ENCODE measurements at places on chromosomes 1 and 21. TPM values are rescaled to one million over a fixed set of nuclear protein-coding genes. Genes with fewer than 3 reads are reported as not detected.

- DNase-seq = peak; percentile 74
Observed at GRCh38 chr1:202107321-202107761, 15.4 kb upstream of the GPR37L1 start.

DNA sequence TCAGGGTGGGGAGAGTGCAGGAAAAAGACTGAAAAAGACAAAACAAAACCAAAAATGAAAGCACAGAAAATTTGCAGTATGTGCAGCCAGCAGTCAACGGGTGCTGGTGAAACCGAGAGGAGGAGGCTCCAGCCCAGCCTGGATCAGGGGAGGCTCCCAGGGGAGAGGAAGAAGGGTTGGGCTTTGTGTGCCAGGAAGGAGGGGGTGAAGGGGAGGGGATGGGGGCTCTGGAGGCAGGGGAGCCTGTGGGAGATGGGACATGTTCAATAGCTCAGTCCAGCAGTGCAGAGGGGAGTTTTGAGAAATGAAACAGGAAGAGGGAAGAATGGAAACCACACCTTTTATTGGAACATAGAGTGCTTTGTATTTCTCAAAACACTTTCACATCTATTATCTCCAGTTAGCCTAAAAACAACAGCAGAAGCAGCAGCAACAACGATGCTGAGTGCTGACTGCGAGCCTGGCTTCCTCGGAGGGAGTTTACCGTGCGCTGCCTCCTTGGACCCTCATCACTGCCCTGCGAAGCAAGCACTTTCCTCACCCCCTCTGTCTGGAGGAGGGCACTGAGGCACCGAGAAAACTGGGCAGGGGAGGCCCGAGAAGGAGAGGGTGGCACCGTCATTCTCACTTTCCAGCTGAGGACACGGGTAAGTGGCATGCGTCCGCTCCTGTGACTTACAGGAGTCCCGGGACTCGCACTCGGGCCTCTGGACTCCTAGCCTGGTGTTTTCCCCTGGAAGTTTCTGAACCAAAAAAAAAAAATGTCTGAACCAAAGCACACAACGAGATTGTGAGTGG lies 62.9 kb downstream of the MDM4 start:
- no peak for DNase-seq

DNA sequence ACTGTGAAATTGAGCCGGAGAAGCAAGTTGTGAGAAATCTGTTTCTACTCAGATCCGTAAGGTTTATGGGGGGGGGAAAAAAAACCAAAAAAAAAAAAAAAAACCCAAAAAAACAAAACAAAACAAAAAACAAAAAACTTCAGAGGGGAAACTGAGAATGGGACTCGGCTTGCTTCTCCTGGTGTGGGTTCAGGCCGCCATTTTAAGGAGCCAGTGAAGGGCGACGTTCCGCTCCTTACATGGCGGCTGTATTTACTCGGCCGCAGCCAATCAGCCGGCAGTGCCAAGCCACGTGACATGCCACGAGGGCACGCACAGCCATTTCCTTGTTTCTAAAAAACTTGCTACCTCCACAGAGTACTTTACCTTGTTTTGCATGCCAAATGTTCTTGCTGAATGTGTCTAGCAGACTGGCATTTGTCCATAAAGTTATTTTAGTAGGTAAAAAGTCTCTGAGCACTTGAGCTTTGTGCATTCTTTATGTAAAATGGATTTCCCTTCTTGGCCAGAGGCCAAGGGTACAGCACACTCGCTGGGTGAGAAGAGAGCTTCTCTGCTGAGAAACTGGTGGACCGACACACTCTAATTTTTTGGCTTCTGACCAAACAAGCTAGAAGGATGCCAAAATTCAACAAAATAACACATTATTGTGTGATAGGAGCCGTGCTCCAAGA lies 101.8 kb downstream of the NFIA start:
- DNase-seq = peak; percentile 88

- no peak for DNase-seq
Observed at GRCh38 chr1:162857850-162858249, 3.1 kb downstream of the CCDC190 start.

- no peak for DNase-seq
Observed at GRCh38 chr1:11527541-11528452, 48.8 kb downstream of the DISP3 start.

DNA sequence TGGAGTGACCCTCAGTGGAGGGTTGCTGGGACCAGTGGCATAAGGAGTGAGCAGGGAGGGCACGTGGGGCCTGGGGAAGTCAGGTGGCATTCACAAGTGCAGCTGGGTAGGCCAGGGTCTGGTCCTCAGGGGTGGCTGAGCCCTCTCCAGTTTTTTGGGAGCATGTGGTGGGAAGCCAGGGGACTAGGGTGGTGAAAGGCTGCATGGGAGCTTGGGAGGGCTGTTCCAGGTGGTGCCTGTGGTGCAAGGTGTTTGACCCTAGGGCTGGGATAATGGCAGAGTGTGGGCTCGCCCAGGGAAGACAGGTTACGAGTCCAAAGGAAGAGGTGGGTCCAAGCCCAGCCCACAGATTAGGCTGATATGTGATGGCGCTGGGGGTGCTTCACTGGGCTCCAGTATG lies 30.5 kb downstream of the MAN1C1 start:
- no peak for DNase-seq

UMODL1 gene
- 0.13 TPM for polyA plus RNA-seq

Measured in left lung (tissue), 14 donors.